ENCODE measurements at places on chromosomes 6 and 20.

DNA sequence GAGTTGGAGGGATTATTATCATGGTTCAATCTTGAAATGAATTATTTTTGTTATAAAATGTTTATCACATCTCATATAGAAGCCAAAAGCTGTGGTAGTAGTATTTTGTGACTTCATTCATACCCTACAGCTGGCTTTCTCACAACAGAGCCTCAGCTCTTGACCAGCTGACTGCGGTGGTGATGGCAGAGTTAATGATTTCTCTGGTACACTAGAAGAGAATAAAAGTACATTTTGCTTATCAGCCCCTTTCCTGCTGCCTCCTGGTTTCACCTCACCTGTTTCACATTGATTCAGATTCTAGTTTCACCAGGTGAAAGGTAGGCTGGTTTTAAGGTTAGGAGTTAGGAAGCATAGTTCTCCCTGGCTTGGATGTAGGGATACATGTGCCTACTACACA, 55.7 kb downstream of the AFG1L start:
- no peak for DNase-seq

DNA sequence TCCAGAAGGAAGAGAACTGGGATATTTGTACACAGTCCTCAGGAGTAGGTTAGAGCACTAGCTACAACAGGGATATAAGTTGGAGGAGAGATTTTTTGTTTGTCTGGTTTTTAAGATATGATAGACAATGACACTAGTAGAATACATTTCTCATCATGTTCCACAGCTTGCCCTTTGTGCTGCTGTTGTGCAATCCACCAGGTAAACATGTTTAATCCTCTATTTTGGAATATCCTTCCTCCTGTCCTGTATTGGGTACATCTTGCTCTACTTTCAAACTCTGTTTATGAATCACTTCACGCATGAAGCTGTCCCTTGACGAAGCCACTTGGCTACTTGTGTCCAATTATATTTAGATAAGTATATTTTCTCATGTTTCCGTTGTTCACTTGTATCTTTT, 153.6 kb upstream of the TENT5A start:
- DNase-seq, result no peak

GRCh38 chr6:155497273-155497672, 41.6 kb upstream of the NOX3 start:
- DNase-seq, result no peak

DNA sequence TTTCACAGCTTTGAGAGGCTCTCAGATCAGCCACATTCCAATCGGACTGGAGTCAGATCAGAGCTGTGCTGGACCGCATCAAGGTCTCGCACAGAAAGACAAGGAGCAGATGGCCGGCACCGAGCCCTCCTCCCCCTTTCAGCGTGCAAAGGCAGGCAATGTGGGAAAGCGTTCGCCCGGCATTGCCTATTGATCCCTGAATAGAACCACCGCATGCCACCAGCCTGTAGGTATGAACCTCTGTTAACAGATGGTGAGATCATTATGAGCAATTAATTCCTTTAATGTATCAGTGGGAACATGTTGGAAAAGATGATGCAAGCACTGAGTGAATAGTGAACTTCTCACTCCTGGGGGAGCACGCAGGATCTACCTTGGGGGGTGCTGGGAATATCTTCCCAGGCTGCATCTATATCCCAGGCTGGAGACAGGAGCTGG, 117.5 kb upstream of the ID4 start:
- DNase-seq, result peak; percentile 19

DNA sequence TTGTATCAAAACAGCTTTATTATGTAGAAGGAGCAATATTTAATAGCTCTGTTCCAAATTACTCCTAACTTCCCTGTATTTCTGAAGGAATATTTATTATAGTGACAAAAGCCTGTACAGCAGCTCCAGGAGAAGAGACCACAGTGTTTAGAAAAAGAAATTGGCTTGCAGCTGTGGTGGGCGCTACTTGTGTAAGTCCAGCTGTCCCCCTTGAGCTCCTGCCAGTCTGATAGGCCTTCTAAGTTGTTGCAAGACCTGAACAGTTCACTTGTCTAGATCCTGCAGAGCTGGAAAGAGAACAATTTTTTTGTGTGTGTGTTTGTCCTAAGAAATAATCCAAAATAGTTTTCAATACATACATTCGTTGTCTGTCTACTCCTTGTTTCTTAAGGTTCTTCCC, 86.6 kb downstream of the JARID2 start:
- no peak for DNase-seq

GRCh38 chr6:99867026-99867425, 127.0 kb downstream of the MCHR2 start:
- DNase-seq, result no peak

GRCh38 chr6:41066867-41067304, 5.3 kb downstream of the OARD1 start:
- peak; percentile 61 for DNase-seq

GRCh38 chr20:15643713-15644112, 929.5 kb downstream of the KIF16B start:
- no peak for DNase-seq

DNA sequence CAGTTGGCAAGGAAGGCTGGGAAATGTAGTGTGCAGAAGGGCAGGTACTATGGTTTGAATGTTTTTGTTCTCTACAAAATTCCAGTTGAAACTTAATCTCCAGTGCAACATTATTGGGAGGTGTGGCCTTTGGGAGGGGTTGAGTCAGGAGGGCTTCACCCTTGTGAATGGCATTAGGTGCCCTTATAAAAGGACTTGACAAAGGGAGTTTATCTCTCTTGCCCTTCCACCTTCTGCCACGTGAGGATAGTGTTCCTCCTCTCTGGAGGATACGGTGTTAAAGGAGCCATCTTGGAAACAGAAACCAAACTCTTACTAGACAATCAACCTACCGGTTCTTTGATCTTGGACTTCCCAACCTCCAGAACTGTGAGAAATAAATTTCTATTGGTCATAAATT, 82.2 kb upstream of the LRFN2 start:
- no peak for DNase-seq

- DNase-seq, result no peak
Measured at GRCh38 chr6:112235956-112236355, 18.4 kb downstream of the LAMA4 start.

DNA sequence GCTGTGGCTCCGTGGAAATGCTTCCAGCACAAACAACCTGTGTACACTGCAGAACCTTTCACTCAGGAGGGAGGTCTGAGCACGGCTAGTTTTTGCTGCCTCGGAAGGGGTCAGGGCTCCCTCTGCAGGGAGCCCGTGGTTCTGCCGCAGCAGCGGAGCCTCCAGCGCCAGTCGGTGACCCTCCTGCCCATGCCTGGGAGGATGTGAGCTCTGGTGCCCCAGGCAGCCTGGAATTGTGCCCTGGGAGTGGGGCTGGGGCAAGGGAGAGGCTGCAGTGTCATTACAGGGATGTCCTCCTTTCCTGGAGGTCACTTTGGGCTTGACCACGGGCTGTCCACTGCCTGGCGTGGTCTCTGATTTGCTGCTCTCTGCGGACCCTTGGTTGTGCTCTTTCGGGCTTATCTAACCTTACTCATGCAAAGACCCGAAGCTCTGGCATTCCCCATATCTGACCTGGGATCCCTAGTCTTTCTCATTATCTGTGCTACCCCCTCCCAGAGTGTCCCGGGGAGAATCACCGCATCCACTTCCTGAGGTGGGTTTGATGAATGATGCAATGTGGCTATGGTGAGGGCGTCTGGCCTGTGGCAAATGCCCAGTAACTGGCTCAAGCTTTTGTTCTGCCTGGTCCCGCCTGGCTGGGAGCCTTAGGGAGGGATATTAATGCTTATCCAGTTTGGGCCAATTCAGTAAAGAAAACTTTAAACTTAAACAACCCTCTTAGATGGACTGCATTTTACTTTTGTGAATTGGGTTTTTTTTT, 59.6 kb upstream of the TAGAP start:
- DNase-seq, result no peak

DNA sequence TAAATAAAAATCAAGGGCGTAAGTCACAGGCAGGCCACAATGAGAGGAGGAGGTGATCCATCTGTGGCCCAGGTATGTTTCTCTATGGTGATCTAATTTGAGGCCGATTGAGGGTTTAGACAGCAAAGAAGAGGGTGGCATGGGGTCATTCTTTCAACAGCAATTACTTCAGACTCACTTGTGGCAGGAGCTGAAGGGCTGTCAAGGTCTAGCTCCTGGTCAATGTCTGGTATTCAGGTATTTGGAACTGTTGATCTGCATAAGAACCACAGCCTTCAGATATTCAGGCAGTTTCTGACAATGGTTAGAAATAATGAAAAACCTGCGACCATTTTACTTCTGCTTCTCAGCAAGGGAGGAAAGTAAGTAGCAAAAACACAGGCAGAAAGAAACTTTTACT, 259.6 kb downstream of the FOXC1 start:
- no peak for DNase-seq

GRCh38 chr6:2579241-2579761, 171.4 kb downstream of the MYLK4 start:
- DNase-seq, result no peak

- DNase-seq, result no peak
Measured at GRCh38 chr6:72151742-72152141, 265.4 kb downstream of the RIMS1 start.

DNA sequence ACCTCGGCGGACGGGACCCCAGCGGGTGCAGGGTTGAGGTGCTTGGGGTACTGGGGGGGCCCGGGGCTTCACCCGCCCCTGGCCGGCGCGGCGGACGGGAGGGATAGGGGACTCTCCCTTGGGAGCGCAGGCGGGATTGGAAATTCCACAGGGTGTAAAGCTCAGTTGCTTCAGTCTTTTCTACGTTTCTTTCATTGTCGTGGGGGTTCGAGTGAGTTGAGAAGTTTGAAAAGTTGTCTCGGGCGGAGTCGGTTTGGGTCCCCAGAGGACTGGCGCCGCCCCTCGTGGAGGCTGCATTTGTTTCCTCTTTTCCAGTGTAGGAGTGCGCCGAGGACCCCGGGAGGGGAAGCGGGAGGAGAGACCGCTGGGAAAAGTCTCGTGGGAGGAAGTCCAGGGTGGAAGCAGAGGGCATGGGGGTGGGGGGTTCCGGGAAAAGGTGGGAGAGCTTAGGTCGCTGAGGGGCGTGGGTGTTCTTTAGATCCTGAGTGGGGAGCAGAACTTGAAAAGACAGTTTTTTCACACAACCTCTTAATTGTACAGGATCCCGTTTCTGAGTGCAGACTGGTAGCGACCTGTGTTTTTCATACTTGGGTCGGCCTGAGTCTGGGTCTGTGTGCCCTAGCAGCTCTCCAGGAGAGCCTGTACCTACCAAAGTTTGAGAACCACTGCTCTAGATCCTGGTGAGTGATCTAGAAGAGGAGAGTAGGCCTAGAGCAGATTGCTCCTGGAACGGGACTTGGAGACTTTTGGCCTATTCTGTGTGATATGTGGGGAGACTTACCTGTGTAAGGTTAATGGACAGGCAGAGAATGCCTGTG, 495 bp downstream of the FAM83B start:
- no peak for DNase-seq

DNA sequence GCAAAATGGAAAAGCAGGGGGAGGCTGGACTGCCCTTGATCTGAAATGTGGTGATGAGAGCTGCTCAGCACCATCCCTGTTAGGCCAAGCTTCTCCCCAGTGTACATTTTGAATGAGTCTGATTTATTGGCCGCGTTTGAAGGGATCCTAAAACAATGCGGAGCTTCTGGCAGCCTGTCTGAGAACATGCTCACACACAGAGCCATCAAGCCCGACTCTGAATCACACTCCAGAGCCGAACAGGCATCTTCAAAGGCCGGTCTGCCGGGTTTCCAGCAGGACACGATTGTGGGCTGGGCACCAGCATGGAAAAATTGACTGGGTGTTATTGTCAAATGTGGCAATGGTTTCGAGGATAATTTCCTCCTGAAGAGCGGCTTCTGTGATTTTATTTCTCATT, 235.9 kb downstream of the TFAP2C start:
- no peak for DNase-seq

GRCh38 chr6:6505111-6505510, 83.4 kb upstream of the LY86 start:
- no peak for DNase-seq

DNA sequence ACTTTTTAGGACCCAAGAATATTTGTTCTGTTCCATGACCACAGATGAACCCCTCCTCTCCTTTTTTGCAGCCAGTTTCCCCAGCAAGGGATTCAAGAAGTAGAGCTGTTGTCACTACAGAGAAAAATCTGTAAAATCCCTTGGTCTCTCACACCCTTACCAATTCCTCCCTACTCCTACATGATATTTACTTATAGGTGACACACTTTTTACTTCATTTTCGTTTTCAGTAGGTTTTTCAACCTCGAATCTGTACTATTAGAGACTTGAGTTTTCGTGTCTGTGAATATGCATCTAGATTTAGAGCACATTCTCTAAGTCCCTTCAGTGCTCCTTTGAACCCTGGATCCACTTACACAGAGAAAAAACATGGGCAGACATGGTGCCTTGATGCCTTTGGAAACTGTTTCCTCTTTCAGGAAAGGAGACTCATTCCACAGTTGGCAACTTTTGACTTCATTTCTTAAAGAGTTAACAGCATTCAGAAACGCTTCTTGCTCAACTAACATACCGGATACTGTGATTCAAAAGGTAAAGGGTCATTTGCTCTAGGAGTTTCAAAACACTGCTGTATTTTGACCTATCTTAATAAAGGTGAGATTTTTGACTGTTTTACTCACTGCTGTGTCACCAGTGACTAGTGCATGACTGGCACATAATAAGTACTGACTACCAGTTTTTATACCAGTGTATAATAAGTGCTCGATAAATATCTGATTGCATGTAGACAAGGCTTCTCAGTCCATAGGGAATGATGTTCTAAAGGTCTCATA, 50.6 kb downstream of the LAMA4 start:
- no peak for DNase-seq

GRCh38 chr6:31057426-31058003, 47.2 kb downstream of the MUC22 start:
- no peak for DNase-seq

DNA sequence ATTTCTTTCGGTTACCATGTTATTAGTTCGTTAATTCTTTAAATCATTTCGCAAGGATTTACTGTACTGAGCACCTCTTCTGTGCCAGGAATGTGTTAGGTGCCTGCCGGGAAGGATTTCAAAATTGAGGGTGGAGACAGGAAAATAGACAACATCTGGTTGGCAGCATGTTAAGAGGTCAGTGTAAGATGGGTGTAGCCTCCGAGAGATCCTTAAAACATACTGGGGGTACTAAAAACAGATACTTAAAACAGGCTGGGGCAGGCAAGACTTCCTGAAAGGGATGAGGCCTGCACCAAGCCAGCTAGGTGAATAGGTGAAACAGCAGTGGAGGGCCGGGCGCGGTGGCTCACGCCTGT, 178.0 kb upstream of the SGK1 start:
- DNase-seq, result no peak

Data from AG09319 (cell line).